ENCODE measurements at places on chromosomes 16 and 17.

DNA sequence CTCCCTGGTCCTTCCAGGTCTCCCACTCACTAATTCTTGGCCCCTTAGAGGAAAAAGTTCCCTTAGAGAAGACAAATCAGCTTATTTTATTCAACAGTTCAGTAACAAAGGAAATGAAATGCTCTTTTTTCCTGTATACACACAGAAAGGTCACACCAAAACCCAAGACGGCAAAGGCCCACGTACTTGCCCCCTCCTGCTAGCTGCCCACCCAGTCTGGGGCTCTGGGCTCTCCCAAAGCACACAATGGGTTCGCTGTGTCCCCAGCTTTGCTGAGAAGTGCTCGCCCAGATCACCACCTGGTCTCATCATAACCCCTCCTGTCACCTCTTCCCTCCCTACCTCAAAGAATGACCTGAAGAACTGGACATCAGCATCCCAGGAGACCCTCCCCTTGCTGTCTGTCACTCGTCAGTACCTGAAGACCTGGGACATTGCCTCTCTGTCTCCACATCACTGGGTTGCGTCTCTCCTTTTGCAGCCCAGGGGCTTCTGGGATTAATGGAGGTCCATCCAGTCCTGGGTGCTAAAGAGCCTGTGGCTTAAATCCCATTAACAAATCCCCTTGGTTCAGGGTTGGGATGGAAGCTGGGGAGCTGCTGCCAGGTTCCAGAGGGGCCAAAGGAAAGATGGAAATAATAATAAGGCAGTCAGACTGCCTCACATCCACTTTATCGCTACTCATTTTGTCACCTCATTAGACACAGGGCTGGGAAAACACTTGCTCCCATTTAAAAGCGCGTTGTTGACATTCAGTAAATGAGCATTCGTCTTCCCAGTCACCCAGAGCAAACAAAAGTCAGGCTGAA lies 3.3 kb downstream of the SLC6A4 start:
- DNase-seq, result no peak

DNA sequence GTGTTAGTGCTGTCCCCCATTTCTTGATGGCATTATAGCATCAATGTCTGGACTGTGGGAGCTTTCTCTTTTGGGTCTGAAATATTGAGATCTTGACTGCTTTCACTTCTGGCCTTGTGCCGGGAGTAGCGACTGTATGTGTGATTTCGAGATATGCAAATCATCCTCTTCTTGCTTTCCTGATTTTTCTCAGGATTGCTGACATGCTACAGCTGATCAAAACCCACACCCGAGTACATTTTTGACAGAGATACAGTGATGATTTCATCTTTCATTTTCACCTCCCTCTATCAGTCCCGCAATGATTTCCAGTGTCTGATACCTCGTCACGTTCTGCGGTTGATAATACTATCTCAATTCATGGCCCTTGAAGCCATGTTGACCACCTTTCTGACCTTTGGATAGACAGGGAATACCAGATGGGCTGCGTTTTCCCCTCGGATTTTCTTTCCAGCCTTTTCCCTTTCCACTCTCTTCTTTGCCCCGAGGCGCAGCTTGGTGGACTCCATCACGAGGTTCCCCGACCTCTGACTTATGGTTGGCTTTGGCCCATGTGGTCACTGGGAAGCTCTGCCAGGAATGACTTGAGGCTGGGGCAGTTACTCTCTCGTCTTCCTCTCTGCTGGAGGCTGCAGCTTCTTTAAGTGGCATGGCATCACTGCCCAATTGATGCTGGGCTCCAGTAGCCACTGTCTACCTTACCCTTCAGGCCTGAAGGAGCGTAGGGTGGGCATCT lies 184.4 kb downstream of the SNX29 start:
- no peak for DNase-seq

GRCh38 chr17:34374457-34374856 lies 11.4 kb upstream of the CCL1 start:
- DNase-seq, result no peak

- DNase-seq, result no peak
Observed at GRCh38 chr16:48206594-48207242, 37.4 kb upstream of the LONP2 start.

- DNase-seq, result no peak
Observed at GRCh38 chr16:50436271-50436670, 67.5 kb upstream of the BRD7 start.

- DNase-seq, result no peak
Observed at GRCh38 chr16:20181416-20181815, 107.7 kb upstream of the GPR139 start.

GRCh38 chr17:1069847-1070246 lies 72.9 kb downstream of the TIMM22 start:
- DNase-seq, result no peak

- DNase-seq, result no peak
Observed at GRCh38 chr16:19393226-19394111, 24.2 kb upstream of the TMC5 start.

DNA sequence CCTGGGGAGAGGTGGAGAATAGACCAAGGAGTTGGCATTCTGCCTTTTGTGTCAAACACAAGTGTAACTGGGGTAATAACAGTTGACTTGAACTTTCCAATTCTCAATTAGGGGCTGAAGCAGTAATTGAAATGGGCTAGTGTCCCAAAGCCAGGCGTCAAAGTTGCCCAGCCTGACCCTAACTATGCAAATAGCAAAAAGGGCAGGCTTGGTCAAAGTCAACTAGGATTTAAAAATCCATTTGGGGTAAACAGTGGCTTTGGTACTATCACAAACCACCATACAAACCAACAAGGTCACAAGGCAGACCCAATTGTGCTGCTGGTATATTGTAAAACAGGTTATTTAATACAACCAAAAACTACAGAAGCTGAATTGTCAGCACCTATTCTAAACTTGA lies 18.0 kb downstream of the NFE2L1 start:
- no peak for DNase-seq

- no peak for DNase-seq
Observed at GRCh38 chr17:74738051-74738996, 1.3 kb downstream of the RAB37 start.

DNA sequence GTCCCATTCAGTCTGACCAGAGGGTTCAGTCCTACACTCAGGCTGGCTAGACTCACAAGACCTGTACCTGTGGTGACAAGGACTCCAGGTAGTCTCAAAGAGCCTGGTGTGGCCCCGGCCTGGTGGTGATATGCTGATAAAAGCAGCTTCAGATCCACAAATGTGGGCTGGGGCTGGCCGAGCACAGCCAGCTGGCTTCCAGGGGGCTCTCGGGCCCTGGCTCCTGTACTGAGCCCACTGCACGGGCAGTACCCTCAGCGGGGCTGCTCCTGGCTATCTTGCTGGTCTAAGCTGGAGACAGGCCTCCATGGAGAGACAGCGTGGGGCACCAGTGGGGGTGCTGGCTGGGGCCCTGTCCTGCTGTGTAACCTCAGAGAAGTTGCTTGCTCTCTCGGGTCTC lies 4.3 kb downstream of the SMIM5 start:
- no peak for DNase-seq

DNA sequence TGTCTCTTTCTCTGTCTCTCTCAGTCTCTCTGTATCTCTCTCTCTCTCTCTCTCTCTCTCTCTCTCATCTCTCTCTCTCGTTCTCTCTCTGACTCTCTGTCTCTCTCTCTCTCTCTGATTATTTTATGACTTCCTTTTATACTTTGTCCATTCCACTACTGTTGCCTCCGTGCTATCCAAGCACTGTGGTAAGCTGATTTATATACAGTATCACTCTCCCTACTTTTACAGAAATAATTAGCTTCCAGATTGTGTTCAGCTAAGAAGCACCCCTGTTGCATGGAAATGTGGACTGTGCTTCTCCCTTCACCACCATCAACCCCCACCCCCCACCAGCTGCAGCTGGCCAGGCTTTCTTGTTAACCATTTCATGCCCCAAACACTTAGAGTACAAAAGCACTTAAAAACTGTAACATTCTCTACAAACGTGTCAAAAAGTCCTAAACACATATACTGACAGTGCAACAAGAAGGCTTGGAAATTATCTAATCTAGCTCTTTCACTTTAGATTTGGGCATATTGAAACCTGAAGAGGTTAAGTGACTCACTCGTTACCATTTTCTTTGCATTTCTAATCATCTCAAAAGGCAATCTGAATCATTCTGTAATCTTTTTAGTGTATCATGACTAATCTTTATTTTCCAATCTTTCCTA lies 11.6 kb upstream of the TMEM100 start:
- DNase-seq, result no peak

- DNase-seq, result no peak
Observed at GRCh38 chr17:35730400-35731005, 936 bp upstream of the RASL10B start.

DNA sequence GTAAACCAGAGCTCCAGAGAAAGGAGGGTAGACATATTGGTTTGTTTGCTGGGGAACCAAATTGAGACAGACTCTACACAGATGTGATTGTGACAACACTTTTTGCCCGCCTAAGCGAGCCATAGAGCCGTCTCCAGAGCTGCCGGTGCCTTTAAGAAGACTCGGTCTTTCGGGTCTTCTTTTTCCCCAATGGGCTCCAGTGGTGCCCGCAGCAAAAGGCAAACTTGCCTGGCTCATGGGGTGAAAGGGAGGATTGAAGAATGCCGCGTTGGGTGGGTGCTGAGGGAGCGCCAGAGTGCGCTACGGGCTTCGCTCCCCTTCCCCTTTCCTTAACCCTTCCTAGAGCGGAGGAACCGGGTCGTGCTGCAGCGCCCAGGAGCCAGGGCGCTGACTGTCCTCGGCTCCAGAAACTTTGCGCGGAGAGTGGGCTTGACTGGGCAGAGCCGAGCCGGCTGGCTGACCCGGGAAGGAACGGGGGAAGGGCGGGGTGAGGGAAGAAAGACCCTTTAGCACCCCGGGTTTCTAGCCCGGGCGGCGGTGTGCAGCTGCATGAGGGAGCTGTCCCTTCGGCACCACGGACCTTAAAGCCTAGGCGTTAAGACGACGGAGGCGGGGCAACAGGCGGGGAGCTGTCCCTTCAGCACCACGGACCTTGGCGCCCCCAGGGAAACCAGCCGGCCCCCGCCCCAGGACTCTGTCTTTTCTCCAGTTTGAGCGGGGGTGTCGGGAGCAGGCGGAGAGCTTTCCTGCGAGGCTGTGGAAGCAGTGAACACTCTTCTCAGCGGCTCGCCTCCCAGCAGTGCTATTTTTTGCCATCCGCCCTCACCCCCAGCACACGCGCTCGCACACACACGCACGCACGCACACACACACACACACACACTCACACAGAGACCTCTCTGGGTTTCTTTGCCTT lies at the start of gene CACNG3:
CACNG3 (plus strand) TSS at position 880 of the 916 bp plus-strand sequence. CDS start 420 bp downstream, outside the sequence.
- DNase-seq, result no peak

- no peak for DNase-seq
Observed at GRCh38 chr16:87358250-87358649, 25.3 kb downstream of the FBXO31 start.

DNA sequence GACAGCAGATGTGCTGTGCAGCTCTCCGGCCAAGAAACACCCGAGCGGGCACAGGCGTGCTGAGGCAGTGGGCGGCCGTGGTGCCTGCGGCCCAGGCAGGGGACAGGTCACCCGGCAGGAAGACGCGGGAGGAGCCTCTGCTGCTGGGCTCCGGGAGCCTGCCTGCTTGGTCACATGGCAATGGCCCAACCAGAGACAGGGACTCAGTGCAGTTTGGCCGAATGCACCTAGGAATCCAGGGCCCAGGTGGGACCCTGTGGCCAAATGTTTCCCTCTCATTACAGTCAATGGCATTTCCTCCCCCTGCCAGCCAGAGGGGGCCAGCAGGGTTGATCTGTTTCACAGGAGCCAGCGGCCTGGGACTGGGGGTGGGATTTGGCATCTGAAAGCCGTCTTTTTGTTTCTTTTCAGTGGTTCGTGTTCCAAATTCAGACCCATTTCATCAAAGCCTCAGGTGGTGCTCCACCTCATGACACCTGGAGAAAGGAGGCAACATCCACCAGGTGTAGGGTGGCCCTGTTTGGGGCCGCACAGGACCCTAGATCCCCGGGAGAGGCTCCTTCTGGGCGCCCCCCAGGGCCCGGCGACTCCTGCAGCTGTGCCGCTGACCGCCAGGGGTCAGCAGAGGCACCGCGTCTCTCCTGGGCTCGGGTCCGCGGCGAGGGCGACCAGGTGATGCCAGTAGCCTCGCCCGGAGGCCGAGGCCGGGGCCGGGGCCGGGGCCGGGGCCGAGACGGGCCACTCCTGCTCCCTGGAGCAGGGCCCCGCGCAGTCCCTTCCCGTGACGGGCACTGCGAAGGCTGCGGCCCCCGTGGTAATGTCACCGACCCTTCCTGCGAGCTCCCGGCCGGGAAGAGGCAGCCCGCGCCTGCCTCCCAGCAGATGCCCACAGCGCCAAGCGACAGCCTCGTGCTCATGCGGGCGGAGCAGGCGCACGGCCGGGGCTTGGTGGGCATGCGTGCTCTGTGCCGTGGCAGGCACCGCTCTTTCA lies 118.5 kb downstream of the C16orf78 start:
- DNase-seq, result peak; percentile 36

DNA sequence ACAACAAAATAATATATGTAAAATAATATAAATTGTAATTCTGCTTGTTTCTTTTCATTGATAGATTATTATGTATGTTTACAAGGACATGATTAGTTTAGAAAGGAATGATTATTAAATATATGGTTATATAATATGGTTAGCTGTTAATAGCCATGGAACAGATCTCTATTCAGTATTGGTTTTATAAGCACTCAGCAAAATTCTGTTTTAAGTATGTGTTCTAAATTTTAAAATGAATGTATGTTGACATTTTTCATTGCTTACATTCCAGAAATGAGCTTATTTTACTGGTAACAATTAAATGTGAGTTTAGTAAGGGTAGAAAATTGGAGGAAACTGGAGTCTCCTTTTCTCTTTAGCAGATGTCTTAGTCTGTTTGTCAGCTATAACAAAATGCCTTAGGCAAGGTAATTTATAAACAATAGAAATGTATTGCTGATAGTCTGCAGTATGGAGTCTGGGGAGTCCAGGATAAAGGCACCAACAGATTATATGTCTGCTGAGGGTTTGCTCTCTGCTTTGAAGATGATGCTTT lies 45.4 kb downstream of the NFAT5 start:
- no peak for DNase-seq

- no peak for DNase-seq
Observed at GRCh38 chr17:7226721-7227710, 7.3 kb downstream of the ACADVL start.

GRCh38 chr17:10370016-10370608 lies 2.7 kb downstream of the MYH13 start:
- DNase-seq, result no peak

GRCh38 chr16:83542491-83542890 lies 265.3 kb upstream of the HSBP1 start:
- no peak for DNase-seq

- DNase-seq, result no peak
Observed at GRCh38 chr16:27373312-27373711, 28.7 kb upstream of the IL21R start.

GRCh38 chr17:32258383-32259140 lies 7.1 kb upstream of the RHBDL3 start:
- no peak for DNase-seq

GRCh38 chr17:58432806-58433573 lies 15.7 kb upstream of the RNF43 start:
- no peak for DNase-seq

DNA sequence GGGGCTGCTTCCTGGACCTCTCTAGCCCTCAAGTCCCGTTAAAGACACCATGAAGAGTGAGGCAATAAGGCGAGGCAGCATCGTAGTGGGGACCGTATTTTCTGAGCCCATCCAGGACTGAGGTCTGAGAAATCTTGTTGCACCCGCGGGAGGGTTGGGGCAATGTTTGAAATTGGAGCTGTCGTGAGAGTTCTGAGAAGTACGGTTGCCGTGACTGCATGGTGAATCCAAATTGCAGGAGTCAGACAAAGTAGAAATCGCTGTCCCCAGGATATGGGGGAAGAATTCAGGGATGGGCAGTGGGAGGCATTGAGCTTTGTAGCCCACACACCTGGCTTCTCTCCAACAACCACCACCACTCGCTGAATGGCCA lies 42.0 kb upstream of the RPL38 start:
- no peak for DNase-seq

- no peak for DNase-seq
Observed at GRCh38 chr17:7763919-7764318, 46.4 kb downstream of the DNAH2 start.

Measured in H54 (cell line).